ENCODE measurements at places on chromosomes 4 and X.

- no peak for DNase-seq
Observed at GRCh38 chr4:124633285-124633941, 79.1 kb downstream of the ANKRD50 start.

DNA sequence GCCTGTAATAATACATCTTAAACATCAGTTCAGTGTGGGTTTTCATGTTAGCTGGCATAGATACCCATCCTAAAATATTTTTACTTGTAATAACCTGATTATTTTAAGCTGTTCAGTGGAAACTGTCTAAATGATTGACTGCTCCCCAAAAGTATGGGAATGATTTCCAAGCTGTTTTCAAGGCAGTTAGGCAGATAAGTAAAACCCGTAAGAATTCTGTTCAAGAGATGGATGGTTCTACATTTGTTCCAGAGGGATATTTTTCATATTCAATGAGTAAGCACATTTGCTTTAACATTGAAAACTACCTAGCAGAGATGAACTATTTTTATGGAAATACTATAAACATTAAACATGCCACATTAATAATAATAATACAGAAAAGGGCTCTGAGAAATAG, 161.1 kb downstream of the UNC5C start:
- DNase-seq = no peak

- no peak for DNase-seq
Observed at GRCh38 chr4:1451106-1451751, 45.0 kb upstream of the NKX1-1 start.

DNA sequence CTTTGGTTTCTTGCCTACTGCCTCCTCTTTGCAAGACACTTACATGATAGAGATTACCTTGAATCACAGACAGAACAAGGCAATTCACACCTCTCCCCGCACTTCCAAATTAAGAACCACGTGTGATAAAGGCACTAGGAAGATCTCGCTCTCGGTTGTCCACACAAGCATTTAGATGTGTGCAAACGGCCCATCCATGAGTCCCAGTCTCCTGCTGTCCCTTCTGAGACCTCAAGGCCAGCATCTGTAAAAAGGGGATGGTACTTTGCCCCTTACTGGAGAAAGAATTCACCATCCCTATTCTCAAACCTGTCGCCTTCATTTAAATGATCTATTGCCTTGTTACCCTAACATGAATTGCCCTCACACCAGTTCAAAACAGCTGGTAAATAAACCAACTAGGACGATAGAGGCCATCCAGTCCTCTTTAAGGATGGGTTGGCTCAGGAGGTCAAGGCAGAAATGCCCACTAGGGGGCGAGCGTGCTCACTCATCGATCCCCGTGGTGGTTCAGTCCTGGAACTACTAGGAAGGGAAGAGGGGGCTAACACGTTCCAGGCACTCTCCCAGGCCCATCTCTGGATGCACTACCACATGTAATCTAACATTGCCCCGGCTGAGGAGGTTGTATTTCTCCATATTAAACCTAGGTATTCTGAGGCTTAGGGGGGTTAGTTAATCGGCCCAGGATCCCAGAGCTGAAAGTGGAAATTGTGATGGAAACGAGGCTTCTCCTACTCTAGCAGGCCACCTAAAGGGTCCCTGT, 95.8 kb downstream of the DHX15 start:
- DNase-seq = peak; percentile 95

- DNase-seq = no peak
Observed at GRCh38 chrX:2696698-2697215, 5.7 kb downstream of the CD99 start.

DNA sequence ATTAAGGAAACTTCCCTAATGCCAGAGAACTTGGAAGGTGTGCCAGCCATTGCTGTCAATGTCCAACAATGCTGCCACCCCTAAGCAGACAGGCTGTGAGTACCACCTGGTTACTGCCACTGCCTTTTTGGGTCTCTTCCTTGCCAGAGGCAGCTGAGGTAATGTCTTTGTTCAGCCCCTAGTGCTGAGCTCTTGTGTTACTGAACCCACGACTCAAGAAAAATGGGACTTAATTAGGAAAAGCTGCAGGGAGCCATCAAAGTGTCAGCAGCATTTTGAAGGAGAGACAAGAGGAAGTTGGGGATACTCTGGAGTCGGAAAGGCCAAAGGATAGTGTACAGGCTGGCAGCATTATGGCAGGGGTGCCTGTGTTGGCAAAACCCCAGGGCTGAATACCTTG, 283.7 kb downstream of the AFF2 start:
- no peak for DNase-seq

DNA sequence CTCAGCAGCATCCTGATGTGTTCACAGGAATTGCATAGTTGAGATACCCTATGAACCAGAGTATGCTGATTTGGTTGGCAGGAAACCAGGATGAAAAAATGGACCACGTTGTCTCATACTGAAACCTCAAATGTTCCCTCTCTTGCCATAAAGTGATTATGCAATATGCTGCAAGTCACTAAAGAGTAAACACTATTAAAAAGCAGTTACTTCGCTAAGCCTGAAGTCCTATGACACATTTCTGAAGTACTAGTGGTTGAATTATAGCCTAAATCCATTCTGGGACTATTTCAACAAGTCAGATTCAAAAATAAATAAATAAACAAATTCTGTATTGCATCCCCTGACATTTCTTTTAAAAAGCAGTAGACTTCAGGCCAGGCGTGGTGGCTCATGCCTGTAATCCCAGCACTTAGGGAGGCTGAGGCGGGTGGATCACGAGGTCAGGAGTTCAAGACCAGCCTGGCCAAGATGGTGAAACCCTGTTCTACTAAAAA, 106.0 kb upstream of the NAP1L5 start:
- no peak for DNase-seq

DNA sequence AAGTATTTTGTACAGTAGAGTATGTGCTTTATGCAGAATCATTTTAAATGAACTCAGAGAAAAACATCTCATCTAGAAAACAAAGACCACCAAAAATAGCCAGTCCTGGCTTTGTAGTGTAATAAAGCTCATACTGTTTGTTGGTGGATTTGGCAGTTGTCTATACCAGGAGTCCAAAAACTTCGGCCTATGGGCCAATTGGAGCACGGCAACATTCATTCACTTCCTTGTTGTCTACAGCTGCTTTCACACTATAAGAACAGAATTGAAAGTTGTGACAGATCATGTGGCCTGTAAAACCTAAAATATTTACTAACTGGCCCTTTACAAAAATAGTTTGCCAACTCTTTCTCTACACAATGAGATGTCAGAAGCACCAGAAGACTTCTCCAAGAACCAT, 5.3 kb downstream of the FBXW7 start:
- DNase-seq = no peak

- DNase-seq = no peak
Observed at GRCh38 chrX:65987811-65988210, 52.1 kb downstream of the VSIG4 start.

DNA sequence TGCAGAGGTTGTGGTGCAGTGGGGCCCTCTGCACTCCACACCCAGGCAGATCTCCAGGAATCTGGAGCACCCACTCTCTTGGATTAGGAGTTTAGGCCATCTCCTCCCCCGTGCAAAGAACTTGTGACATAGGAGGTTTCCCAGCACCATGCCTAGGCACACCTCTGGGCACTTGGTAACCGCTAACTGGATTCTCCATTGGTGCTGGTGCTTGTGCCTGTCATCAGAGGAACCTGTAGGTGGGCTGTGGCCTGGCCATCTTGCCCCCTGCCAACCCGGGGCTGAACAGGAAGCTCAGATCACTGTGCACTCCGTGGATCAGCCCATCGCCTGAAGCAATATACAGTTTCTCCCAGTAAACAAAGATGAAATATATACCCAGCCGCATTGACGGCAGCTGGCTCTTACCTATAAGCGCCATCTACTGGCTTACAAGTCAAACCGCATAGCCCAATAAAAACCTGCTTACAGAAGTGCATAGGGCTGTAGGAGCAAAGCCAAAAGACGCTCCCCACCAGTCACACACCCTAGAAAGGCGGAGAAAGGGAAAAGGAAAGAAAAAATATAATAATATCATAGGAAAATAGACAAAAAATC, 19.1 kb upstream of the TEX13B start:
- peak; percentile 57 for DNase-seq

DNA sequence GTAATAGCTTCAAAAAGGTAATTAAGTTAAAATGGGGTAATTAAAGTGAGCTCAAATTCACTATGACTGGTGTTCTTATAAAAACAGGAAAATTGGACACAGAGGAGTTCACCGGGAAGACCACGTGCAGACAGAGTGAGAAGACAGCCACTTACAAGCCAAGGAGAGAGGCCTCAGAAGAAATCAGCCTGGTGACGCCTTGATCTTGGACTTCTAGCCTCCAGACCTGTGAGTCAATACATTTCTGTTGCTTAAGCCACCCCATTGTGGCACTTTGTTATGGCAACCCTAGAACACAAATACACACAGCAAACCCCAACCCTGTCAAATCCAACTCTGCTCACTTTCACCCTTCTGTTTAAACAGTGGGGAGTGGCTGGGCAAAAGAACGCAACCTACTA, 4.1 kb upstream of the CD38 start:
- no peak for DNase-seq

- DNase-seq = no peak
Observed at GRCh38 chrX:133579631-133580030, 164.3 kb upstream of the GPC4 start.

GRCh38 chr4:155712846-155713245, 46.0 kb upstream of the GUCY1B1 start:
- DNase-seq = no peak

- no peak for DNase-seq
Observed at GRCh38 chr4:79915246-79915645, 157.8 kb downstream of the ANTXR2 start.

DNA sequence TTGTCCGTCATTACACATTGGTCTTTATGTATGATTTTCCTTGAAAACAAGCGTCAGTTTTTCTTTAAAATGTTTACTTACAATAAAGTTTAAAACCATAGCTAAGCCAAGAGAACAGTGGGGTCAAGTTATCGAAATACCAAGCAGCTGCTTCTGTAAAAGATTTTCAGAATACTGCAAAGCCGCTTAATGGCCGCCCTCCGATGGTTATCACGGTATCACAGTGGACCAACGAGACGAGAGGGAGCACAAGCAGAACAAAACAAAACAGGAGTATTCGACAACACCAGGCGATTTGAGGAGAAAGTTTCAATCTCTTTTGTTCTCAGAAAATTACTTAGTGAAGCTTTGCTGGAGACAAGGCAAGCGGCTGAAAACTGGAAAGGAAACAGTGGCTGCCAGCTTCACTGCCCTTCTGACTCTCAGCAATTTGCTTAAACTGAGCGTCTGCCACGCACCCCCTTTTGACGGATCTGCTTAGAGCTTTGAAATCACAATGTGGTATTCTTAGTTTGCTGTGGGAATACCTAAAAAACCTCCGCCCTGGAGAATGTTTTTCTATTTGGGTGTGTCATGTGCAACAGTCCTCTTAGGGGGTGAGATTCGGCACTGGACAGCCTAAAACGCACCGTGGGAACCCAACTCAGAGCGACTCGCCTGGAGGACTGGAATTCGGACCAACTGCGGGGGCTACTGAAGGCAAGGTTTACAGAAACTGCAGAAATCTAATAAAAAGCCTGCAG, 199.8 kb downstream of the NSUN7 start:
- DNase-seq = no peak

- no peak for DNase-seq
Observed at GRCh38 chrX:50536955-50537354, 66.3 kb upstream of the DGKK start.

GRCh38 chrX:115894087-115894486, 276.5 kb upstream of the AGTR2 start:
- DNase-seq = no peak

DNA sequence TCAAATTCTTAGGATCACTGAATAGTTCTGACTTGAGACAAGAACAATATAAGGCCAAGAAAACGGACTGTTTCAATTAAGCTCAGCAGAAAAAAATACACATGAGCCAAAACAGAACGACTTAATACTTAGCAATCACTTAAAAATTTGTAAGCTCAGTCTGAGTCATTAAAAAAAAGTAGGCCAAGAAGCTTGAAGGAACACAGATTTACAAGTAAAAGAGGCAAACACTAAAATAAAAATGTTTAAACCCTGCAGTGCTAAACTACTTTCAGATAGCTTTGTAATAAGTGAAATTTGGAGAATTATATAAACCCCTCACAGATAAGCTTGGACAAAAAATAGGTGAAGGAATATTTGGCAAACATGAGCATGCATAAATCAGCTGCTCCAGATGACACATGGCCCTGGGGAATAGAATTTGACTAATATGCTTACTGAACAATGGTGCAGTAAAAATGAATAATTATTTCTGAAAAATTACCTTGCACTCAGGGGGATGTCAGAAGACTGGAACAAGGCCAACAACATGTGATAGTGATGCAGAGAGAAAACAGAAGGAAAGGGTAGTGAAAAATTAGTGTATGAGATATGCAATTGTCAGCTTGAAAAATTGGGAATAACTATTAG, 49.6 kb downstream of the LNX1 start:
- no peak for DNase-seq

GRCh38 chr4:96993560-96993959, 1149.7 kb downstream of the STPG2 start:
- peak; percentile 54 for DNase-seq
